ENCODE measurements at places on chromosomes 11 and 22.

DNA sequence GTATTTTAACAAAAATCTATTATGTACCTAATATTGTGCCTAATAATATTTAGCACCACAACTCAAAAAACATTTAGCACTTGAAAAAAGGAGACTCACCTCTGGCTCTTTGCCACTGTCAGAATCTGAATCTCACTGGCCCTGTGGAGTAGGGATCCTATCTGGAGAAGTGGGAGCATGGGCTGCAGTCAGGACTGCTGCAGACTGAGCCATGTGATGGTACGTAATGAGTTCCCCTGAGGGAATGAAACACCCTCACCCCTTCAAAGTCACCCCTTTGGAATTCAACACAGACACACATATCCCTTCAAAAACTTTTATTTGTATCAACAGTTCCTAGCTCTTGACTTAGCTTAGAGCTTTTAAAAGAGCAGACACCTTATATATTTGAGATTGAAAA, 6.5 kb downstream of the PTPMT1 start:
- DNase-seq = no peak

DNA sequence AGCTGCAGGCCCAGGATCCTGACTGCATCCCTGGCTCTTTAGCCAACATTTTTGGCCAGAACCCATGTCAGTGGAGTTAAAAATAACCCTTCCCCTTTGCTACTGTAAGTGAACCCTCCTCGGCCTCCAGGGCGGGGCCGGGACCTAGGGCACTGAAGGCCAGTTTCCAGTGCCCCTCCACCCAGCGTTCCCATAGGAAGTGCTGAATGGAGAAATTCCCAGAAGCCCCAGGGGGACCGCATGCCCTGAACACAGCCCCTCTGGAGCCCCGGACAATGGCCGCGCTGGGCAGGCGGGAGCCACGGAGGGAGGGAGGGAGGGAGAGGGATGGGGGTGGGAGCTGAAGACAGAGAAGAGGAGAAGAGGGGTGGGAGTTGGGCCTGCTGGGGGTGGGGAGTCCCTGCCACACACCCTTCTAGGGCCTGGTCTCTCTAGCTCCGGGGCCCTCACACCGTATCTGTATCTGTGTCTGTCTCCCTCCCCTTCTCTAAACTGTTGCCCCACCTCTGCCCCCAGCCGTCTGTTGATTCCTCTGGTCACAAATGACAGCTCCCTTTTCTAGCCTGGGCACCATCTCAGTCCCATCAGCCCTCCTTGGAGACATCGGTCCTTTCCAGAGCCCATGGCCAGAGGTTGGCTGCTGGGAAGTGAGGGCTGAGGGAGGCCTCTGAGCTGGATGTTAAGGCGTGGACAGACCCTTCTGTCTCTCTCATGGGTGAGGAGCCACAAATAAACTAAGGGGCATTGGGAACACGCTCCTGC, 10.9 kb downstream of the PDGFB start:
- DNase-seq = no peak

- no peak for DNase-seq
Observed at GRCh38 chr11:62411524-62411923, 7.3 kb upstream of the SCGB1A1 start.

GRCh38 chr22:30859714-30860095, 108.9 kb downstream of the MORC2 start:
- no peak for DNase-seq

DNA sequence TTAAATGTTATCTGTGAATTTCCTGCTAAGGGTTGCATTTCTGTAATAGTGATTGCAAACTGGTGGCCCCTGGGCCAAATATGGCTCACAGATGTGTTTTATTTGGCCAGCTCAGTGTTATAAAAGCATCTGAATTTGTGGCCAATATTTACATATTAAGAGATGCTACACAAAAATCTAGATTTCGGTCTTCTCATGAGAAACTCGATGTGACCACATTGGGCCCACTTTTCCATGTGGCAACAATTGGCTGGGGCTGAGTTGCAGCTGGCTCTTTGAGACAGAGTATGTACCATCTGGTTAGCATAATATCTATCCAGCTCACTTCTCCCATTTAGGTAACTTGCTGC, 244.5 kb upstream of the POU2AF2 start:
- DNase-seq = no peak

DNA sequence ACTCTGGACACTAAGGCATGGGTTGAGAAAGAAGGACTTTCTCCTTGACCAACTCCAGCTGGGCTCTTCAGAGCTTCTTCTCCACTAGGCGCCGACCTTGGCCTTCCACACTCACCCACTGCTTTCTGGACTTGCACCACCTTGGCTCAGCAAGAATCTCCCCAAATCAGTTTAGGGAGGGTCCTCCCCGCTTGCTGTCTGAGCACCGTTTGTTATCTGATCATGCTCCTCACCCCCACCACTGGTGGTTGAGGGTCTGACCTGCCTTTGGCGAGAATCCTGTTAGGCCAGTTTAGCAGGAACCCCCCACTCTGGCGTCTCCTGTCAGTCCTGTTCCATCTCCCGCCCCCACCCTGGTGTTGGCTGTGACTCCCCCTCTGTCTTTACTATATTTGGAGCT, 10.4 kb downstream of the APOL2 start:
- no peak for DNase-seq

DNA sequence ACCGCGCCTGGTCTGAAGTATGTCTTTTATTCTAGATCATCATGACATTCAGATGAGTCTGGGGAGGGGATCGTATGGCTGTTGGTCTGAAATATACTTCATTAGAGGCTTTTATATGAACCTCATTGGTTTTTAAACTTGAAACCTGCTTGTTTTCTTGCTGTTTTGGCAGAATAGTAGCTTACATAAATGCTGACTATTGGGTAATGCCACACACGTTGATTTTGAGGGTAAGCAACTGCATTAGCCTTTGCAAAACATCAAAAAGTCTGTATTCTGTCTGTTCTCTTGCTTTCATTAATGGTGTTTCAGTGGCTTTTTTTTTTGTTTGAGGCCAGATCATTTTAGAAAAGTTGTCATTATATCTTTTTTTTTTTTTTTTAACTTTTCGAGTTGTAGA, 14.2 kb downstream of the PPME1 start:
- no peak for DNase-seq

DNA sequence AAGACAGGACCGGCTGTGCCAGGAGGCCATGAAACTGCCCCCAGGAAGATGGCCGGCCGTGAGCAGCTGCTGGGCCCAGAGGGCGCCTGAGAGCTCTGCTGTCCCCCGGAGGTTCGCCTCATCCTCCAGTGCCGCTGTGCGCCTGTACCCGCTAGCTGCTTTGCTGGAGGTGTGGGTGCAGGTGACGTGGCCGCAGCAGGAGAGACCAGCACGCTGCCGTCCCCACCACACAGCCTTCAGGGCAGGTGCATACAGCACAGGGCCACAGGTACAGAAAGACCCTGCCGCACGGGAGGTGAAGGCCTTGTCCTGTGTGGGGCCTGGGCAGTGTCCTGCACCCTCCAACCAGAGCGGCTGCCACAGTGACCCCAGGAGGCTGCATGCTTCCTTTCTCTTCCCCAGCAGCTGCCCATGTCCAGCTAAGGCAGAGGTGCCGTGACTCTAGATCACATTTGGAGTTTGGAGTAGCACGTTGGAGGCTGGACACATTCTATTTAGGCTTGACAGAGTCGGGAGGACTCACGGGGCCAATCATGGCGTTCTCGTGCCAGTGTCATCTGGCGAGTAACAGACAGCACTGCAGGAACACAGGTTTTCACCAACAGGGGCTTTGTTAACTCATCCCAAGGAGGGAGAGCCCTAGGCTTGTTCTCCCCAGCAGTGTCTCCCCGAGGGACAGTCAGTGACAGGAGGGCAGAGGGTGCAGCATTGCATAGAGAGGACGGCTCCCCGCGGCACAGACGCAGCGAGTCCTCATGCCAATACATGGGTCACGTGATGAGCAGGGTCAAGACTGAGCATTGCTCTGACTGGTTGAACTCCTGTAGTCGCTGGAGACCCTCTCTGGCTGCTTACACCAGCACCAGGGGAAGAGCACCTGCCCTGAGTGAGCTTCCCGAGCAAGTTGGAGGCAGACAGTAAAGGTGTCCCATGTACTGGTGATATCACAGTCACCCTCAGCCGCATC, 18.7 kb upstream of the PANX2 start:
- DNase-seq = no peak

- no peak for DNase-seq
Observed at GRCh38 chr22:37401401-37402183, 25.7 kb downstream of the ELFN2 start.

DNA sequence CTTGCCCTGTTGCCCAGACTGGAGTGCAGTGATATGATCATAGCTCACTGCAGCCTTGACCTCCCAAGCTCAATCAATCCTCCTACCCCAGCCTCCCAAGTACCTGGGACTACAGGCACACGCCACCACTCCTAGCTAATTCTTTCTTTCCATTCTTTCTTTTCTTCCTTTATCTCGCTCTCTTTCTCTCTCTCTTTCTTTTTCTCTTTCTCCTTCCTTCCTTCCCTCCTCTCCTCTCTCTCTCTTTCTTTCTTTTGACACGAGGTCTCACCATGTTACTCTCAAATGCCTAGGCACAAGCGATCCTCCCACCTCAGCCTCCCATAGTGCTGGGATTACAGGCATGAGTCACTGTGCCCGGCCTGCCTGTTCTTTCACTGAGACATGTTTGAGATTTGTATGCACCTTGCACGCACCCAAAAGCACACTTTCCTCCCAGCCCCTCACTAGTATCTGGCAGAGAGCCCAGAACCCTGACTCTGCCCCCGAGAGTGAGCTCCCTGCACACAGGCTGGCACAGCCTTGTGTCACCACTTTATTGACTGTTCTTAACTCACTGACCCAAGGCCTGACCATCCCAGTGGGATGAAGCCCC, 56.8 kb downstream of the CD6 start:
- no peak for DNase-seq

DNA sequence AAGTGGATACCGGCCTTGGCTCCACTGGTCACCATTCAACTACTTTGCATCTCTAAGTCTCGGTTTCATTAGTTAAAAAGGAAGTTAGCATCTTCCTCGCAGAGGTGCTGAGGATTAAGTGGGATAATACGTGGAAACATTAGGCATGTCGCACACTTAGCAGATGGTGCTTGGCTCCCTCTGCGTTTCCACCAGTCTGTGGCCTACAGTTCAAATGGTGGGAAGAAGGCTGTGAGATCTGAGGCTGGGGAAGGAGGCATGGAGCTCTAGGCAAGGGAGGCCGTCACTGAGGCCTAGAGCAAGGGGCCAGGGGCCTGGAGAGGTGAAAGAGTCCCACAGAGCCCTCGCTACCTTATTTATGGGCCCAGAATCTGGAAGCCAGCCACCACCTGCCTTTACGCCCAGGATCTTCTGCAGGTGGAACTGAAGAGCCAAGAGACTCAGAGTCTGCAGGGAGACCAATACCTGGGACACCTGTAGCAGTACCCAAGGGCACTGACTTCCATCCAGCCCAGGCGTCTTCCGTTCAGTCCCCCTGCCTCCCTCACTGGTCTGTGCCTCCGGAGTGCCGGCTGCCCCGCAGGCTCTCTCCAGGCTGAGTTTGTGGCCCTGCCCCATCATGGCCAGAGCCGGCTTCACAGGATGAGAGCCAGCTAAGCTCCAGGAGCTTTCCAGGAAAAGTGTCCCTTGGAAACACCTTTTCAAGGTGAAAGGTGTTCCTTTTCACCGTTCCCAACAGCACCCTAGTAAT, 66.1 kb upstream of the A4GALT start:
- DNase-seq = no peak

GRCh38 chr22:30785527-30785926, 90.9 kb downstream of the OSBP2 start:
- DNase-seq = no peak

GRCh38 chr11:75328426-75329277, 22.8 kb downstream of the ARRB1 start:
- no peak for DNase-seq

- no peak for DNase-seq
Observed at GRCh38 chr22:38843201-38843656, 599 bp downstream of the NPTXR start.

DNA sequence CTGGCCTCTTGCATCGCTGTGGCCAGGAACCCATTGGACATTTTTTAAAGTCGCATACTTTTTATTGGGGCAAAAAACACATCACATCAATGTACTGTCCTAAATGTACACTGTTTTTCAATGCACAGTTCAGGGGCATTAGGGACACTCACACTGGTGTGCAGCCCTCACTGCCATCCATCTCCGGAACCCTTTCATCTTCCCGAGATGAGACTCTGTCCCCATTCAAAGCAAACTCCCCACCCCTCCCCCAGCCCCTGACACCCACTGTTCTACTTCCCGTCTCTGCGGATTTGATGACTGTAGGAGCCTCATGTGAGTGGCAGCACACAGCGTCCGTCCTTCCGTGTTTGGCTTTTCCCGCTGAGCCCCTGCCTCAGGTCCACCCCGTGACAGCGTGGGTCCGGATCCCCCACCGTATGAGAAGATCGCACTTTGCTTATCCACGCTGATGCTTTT, 41.8 kb upstream of the TH start:
- no peak for DNase-seq

DNA sequence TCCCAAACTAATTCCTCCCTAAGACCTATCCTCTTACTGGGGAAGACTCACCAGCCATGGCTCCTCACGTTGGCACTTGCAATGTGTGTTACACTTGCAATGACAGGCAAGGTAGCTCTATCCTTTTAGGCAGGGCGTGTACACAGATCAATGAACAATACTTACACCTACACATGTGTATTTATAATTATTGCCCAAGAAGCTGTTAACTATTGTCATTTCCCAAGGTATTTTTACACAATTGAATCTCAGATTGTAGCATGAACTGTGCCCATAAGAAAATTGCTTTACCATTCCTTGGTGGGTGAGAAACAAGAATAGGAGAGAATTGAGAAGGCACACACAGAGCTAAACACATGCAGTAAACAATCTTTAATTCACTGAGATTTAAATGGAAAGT, at the start of gene CARD18:
TSS of gene CARD18 (minus strand) at position 101 of the 400 bp plus-strand sequence. CDS start at position 58, 43 bp downstream.
- DNase-seq = no peak

DNA sequence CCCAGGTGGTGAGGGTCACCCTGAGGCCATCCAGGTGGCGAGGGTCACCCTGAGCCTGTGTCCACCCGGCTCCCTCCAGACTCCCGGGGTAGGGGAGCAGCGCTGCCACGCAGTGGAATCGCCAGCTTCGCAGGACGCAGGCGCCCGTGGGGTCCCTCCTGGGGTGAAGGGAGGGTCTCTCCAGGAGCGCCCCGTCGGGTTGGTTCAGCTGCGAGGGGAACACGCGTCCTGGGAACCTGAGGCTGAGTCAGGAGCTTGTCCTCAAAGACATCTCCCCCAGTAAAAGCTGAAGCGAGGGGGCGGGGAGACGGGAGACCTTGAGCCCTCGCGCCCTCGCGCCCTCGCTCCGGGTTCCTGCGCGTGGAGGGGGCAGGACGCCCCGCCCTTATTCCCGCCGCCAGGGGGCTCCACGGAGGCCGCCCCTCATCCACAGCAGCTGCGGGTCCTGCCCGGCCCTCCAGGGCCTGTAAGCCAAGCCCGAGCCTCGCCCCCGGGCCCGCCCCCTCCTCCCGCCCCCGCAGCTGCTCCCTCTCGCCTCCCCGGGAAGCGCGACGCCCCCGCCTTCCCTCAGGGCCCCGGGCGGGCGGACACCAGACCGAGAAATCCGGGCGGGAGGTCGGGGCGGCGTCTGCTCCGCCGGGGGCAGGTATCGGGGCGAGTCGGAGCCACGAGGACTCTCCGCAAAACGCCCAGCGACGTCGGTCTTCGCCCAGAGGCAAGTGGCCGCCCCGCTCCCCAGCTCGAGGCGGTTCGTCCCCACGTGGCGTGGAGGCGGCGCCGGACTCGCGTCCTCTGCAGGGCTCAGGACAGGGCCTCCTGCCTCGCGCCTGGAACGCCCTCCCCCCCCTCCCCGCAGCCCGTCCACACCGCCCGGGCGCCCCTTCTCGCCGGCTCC, 22.8 kb downstream of the PIM3 start:
- no peak for DNase-seq

- no peak for DNase-seq
Observed at GRCh38 chr11:65857500-65857852, 504 bp downstream of the CFL1 start.
